ENCODE measurements at places on chromosomes 2 and 18.
A peak's percentile ranks its signal among the peaks of the same experiment; 100 is the strongest.

DNA sequence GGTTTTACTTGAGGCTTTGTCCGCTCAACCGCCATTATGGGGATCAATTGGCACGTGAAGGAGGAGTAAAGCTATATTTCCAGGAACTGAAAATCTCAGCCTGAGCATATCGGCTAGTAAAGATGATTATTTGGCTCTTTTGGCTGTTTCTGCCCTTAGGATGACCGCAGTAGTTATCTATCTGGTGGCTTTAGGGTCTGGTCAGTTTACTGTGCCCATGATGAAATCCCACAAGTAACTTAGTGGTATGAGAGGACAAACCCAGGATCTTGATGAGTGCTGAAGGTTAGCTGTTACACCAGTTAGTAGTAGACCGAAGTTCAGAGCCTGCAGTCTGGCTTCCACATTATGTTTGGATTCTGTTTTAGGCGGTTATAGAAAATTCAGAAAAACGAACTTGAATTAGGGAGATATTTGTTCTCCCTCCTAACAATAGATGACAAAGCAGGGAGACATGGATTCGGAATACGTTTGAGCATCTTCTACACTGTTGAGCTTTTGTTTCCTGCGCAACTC lies 1.2 kb downstream of the MAT2A start:
- no peak for DNase-seq

GRCh38 chr2:206971805-206972204 lies 32.5 kb downstream of the CPO start:
- no peak for DNase-seq

DNA sequence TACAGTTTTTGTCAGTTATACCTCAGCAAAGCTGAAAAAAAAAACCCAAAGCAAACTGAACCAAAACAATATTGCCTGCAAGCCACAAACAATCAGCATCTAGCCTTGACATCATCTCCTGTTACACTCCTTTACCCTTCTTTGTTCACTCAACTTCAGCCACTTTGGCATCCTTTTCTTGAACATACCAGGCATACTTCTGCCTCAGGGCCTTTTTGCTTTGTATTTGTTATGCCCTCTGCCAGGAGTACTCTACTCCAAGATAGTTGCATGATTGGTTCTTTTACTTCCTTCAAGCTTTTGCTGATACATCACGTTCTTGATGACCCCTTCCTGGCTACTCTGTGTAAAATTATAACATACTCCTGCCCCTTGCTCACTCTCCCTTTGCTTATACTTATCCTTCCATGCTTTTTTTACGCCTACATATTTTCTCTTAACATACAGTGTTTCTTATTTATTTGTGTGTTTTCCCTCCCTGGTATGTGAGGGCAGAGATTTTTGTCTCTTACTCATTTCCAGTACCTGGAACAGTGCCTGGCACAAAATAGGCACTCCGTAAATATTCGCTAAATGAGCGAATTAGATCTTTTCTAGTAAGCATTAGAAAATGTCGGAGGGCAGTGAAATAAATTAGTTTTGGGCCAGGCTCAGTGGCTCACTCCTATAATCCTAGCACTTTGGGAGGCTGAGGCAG lies 12.7 kb downstream of the ABI2 start:
- DNase-seq, result no peak

DNA sequence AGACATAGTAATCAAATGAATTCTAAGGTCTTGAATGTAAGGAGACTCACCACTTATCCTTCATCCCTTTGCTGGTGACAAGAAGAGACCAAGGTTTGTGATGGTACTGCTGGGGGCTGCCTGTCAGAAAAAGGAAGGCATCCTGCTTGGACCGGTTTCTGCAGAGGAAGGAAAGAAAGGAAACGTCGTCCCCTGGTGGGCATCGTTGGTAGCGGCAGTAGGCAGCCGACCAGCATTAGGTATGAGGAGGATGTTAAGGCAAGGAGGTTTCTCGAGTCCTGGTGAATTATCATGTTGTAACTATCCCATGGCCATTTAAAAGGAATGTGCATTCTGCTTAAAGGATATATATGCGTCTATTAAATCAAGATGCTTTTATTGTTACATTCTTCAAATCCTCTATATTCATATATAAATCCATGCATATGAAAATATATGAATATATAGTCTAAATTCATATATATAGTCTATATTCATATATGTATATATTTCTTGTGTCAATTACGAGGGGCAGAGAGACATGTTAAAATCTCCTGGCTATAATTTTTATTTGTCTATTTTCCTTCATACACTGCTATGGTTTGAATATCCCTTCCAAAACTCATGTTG lies 94.4 kb upstream of the TGFA start:
- peak; percentile 59 for DNase-seq

GRCh38 chr2:18299423-18300212 lies 260.8 kb downstream of the RDH14 start:
- no peak for DNase-seq

DNA sequence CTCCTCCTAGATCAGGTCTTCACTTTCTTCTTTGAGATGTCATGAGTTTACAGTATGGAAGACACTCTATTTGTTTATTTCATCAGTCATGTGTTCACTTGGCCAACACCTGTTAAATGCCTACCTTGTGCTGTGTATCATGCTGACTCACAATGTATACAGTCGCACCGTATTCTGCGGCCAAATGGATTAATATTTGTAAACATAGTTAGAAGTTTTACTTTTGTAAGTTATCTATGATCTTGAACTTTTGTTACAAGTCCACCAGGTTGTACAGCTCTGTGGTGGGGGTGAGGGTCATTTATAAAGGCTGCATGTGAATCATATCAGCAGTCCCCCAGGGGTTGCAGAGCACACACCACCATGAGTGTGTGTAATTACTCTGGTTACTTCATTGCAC lies 408.7 kb upstream of the NRP2 start:
- DNase-seq, result peak; percentile 38

GRCh38 chr2:95333888-95334338 lies 36.8 kb downstream of the KCNIP3 start:
- DNase-seq, result no peak

Measured in NCI-H69 (cell line).